ENCODE measurements at places on chromosomes 5 and 9.

- no peak for DNase-seq
Observed at GRCh38 chr5:145243016-145243415, 592.1 kb downstream of the PRELID2 start.

DNA sequence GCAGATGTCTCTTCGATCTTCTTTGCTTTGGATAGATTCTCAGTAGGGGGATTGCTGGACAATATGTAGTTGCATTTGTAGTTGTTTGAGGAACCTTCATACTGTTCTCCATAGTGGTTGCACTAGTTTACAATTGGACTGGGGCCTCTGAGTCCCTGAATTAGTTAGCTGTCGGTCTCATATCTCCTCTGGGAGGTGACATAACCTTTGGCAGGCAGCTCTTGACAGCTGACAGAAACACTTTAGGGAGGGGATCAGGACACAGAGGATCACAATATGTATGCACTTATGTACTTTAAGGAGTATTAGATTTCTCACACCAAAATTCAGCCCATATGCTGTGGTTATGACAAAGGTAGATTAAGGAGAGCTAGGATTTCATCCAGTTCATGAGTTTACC is 1279.9 kb upstream of the DMAC1 start:
- no peak for DNase-seq

- DNase-seq: peak; percentile 86
Observed at GRCh38 chr9:34993502-34994259, 4.1 kb downstream of the DNAJB5 start.

- no peak for DNase-seq
Observed at GRCh38 chr9:127129718-127130085, 7.3 kb upstream of the ANGPTL2 start.

GRCh38 chr5:135212361-135213026 is 178.5 kb upstream of the PITX1 start:
- no peak for DNase-seq

GRCh38 chr5:130222573-130222972 is 318.3 kb downstream of the CHSY3 start:
- no peak for DNase-seq

DNA sequence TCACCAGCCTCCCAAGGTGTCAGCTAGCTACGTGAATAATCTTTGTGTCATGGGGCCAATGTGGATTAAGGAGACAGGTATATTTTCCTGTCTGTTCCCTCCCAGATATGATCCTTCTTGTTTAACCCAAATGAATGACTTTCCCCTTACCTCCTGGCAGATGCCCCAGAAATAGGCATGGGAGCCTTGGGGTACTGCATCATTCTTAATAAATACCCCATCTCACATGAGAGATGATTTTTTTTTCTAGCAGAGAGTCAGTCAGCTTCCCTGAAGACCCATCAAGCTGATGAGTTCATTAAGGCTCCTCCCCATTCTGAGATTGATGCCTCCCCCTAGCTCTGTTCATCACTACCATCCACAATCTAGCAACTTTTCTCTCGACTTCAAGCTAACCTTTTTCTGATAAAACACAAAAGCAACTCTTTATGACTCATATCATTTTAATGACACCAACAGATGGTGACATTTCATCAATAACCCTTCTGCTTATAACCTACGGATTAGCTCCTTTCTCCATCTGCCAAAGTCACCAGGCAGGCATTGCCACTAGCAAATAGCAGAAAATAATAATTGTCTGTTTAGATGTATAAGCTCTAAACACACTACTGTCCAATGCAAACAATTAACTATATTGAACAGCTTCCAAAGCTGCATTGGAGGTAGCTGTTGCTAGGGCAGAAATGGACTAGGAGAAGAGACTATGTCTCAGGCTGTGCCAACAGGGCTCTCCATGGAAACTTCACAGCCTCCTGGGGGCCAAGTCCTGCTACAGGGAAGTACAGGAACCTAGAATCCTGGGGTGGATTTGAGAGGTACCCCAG is 143.7 kb downstream of the ACER2 start:
- DNase-seq: no peak

DNA sequence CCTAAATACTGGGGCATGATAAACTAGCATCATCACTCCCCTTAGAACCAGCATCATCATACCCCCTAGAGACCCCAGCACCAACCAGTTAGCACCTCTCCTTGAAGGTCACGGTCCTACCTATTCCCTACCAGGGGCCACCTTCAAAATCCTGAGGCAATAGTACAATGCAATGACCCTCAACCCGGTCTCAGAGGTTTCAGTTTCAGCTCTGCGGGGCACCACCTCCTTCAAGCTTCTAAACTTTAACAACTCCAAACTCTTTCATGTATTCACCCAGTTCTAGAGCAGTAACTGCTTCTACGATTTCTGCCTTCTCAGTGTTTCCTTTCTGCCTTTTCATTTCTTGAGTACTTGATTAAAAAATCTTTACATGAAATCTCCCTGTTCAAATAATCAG is 130.1 kb upstream of the EPB41L4A start:
- DNase-seq: no peak

DNA sequence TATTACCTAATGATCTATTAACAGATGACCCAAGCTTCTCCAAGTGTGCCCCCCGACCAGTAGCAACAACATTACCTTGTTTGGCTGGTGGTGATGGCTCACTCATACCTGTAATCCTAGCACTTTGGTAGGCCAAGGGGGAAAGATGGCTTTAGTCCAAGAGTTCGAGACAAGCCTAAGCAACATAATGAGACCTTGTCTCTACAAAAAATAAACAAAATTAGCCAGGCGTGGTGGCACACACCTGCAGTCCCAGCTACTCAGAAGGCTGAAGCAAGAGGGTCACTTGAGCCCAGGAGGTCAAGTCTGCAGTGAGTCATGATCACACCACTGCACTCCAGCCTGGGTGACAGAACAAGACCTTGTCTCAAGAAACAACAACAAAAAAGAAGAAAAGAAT is 62.9 kb downstream of the GCNT1 start:
- no peak for DNase-seq

GRCh38 chr9:93949073-93949693 is 6.0 kb downstream of the BARX1 start:
- DNase-seq: no peak

DNA sequence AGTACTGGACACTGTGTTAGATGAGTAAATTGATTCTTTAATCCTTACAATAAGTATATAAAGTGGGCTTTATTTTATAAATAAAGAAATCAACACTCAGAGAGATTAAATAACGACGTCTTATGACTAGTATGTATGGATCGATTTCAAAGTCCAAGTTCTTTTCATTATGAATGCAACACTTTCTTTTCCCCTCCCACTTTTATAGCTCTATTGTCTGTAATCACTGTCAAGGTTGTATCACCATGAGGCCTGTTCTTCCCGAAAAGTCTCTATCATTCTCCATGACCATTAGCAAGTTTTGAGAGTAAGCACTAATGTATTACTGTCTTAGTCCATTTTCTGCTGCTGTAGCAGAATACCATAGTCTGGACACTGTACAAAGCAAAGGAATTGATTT is 228.4 kb downstream of the TLR4 start:
- DNase-seq: no peak

DNA sequence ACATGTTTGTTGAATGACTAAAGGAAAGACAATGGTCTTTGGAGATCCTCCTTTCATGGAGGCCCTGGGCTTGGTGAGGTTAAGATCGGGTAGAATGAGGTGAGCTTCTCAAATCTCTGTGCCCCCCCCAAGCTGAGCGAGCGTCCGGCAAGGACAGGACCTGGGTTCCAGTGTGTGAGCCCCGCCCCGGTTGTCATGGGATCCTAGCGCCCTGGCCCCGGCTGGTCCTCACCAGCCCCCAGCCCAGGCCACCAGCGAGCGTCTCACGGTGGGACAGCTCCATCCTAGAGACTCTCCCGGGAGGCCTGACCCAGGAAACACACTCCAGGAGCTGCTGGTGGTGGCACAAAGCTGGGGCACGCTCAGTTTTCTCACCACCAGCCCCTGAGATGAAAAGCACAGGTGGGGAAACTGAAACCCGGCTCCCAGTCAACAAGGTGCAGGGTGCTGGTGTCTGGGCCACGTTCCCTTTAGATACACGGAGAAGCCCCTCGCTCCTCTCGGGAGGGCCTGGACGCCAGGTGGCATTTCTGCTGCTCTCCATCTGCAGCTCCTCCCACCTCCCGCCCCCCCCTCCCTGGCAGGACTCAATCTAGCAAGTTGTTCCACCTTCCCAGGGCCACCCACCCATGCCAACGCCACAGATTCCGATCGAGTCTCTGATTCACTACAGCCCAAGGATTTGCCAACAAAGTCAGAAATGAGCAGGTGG is 131.3 kb upstream of the PPP1R26 start:
- DNase-seq: peak; percentile 55

- DNase-seq: no peak
Observed at GRCh38 chr9:7146582-7146981, 388.8 kb downstream of the KDM4C start.

- DNase-seq: no peak
Observed at GRCh38 chr9:249025-249424, 34.4 kb downstream of the DOCK8 start.

- no peak for DNase-seq
Observed at GRCh38 chr9:94135222-94135621, 51.0 kb downstream of the PTPDC1 start.

- peak; percentile 66 for DNase-seq
Observed at GRCh38 chr5:170265522-170265921, 32.1 kb downstream of the LCP2 start.

Data from Right ventricle myocardium inferior (tissue), 1 donor.